Activated CD8-positive, alpha-beta T cell treated with anti-CD3 and anti-CD28 coated beads for 36 hours (primary cell): ENCODE measurements at places on chromosomes 2 and 18. TPM values are rescaled to one million over a fixed set of nuclear protein-coding genes. Genes with fewer than 3 reads are reported as not detected.

KATNAL2 gene
- 0.58 TPM for total RNA-seq

MC4R gene
- not detected for total RNA-seq

MC2R gene
- total RNA-seq = not detected

KIF1A gene
- total RNA-seq = 9.0 TPM

CABLES1 gene
- total RNA-seq = 1.8 TPM

SLC30A3 gene
- 0.43 TPM for total RNA-seq

ZNF396 gene
- total RNA-seq = 0.38 TPM

SOWAHC gene
- total RNA-seq = 0.29 TPM

KCNJ13 gene
- total RNA-seq = not detected

KCNS3 gene
- not detected for total RNA-seq

DNA sequence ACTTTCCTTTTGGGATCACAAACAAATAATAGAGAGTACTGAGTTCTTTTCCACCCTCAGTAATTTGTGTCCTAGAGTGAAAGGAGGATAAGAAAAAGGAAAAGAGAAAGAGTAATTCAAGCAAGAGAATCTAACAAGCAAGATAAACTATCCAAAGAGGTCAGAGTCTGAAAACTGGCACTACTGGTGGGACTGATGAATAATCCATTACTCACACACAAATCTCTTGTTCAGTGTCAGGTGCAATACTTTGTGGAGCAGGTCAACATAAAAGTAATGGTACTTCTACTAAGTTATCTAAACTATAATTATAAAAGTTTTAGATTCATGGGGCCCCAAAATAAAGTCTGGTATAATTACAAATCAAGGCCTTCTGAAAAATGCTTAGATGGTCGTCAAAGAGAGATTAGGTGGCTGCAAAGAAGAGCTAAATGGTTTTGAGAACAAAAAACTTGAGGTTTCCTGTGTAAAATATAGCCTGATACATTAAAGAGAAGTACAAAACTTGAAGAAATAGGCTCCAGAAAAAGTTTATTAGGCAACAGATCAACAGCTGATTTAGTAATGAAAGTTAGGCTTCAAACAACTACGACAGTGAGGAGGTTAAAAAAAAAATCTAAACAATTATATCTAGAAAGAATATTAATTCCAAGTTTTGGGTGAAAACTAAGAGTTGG is 109.4 kb downstream of the BAZ2B start:
- DNase-seq = no peak

- no peak for DNase-seq
Measured at GRCh38 chr2:160700021-160700814, 206.6 kb upstream of the RBMS1 start.

DNA sequence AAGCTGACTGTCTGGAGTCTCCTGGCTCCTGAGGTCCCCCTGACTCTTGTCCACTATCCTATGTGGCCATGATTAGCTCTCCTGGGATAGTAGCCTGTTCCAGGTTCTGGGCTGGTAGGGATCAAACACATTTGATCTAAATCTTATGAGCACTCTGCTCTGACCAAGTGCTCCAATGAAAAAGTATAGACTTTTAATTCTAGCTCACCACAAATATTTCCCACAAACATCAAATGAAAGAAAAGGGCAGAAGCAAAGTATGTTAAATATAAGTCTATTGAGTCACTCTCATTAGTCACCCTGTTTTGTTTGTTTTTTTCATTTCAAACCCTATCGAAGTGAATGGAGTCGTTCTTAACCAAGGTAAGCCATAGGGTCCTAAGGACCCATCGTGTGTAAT is 39.7 kb upstream of the NEDD4L start:
- no peak for DNase-seq

DNA sequence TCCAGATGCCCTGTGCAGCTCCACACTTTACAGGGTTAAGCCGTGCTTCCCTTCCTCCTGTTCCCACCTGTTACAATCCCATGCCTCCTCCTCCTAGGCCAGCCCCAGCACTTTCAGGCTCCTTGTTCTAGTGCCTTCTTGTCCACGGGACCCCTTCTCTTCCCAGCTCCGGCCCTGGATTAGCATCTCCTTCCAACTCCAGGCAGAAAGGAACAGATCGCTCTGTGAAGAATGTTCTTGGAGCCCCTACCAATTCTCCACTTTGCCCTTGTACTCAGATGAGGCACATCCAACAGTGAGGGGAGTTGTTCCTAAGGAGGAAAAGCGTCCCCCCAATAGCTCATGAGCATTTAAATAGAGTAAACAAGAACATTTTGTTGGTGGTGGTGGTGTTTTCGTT is 72.7 kb downstream of the CABLES1 start:
- DNase-seq = no peak

- DNase-seq = no peak
Measured at GRCh38 chr2:58131191-58132011, 84.8 kb downstream of the VRK2 start.

DNA sequence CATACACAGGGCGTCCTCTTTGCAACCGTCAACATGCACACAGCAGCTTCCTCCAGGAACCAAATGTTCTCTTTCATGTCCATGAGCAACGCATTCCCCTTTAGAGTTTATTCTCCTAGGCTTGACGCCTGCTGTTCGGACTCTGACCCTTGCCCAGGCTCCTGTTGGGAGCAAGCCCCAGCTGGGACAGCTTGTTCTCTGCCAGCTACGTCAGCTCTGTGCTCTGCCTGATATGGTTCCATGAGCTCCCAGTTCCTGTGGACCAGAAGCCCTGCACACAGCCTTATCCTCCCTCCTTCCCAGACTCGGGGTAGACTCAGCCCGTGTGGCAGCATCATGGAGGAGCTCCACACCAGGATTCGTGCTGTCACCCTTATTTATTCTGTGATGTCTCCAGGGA is 253.1 kb upstream of the PXDN start:
- no peak for DNase-seq

DNA sequence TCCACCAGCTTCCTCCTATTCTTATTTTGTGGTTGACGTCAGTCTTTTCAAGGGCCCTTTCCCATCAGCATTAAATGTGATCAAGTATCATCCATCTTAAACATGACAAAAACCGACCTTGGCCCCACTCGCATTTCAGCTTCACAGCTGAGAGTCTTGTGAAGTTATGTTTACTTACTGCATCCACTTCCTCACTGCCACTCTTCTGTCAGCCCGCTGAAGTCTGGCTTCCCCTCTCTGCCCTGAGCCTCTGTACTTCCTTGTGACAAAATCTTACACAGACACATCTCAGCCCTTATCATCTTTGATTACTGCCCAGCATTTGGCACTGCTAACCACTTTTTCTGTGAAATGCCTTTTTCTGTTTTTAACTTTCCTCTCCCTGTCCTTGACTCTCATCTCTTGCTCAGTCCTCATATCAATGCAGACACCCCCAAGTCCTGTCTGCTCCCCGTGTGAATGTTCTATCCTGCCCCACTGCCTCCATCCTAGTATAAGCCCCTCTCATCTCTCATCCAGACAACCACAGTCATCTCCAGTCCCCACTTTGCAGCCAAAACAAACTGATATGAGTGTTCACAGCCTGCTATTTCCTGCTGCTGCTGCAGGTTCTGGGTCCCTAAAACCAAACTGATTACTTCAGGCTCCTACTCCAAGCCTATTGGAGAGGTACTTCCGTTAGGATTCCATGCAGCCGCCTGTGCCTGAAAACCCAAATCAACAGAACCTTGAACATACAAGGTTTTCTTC is 31.4 kb downstream of the FOSL2 start:
- peak; percentile 71 for DNase-seq

- DNase-seq = no peak
Measured at GRCh38 chr2:235518322-235519090, 24.7 kb downstream of the AGAP1 start.

GRCh38 chr2:229921101-229921891 is 513 bp downstream of the TRIP12 start:
- peak; percentile 74 for DNase-seq

DNA sequence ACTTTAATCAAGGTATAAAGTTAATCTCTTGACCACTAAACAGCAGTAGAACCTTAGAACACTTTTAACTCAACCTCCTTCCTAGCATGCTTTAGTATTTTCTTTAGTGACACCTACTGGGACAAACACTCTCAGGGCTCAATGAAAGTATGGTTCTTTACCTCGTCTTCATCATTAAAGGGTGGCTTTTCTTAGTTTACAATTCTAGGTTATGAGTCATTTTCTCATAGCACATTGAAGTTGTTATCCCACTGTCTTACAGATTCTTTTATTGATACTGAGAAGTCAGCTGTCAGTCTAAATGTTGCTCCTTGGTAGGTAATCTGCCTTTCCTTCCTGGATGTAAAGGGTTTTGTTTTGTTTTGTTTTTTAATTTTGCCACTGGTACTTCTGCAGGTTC is 38.0 kb downstream of the SIGLEC15 start:
- DNase-seq = no peak

DNA sequence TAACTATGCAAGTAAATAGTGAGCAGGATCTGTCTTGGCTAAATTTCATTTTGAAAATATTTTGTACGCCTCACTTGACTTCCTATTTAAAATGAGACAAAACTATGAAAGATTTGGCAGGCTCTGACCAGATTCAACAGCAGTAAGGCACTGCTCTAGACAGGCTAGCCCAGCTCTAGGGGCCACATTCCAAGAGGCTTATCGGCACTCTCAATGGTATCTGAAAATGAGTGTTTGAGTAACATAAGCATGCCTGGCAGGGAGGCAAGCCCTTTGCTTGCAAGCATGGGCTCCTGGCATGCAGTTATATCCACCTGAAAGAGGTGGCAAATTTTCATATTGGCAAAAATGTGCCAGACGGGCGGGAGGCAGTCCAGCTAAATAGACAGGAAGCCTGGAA is 10.5 kb downstream of the CAPN13 start:
- no peak for DNase-seq

- DNase-seq = no peak
Measured at GRCh38 chr18:58196881-58197872, 153.2 kb downstream of the NEDD4L start.
